ENCODE measurements at places on chromosomes 12 and 14.

GRCh38 chr14:70086685-70087379, 101.9 kb downstream of the SLC8A3 start:
- no peak for DNase-seq

- DNase-seq: no peak
Measured at GRCh38 chr12:54300225-54300731, 537 bp downstream of the NFE2 start.

GRCh38 chr12:85363382-85364190, 83.6 kb downstream of the ALX1 start:
- no peak for DNase-seq

DNA sequence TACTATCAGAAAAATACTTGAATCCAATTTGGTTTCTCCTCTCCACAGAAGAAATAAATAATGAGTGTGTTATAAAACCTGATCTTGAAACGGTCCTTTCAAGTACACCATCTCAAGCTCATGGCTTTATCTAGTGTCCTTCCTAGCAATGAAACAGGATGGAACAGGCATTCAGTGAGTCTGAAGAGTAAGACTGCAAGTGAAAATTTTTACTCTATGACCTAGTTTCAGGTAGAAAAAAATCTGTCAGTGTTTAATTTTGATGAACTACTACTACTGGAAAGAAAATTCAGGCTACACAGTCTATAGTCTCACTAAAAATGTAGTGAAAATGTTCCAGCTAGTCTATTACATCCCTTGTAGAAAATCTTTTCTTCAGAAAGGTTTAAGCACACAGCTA, 7.7 kb downstream of the CBX5 start:
- DNase-seq: no peak

DNA sequence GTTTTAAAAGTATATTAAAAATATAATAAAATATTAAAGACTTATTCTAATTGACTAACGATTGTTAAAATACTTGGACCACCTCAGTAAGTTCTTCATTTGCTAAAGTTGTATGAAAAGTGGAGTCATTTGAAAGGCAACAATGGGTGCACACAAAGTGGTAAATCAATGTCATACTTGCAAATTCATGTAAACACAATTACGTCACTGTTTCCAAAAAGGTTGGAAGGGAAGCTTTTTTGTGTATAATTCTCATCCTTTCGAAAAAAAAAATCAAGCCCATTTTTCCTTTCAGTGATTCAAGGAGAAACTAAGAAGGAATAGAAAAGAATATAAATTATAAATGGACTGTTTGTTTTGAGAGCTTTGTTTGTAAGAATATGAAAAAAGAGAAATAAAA, 166.2 kb downstream of the PIK3C2G start:
- DNase-seq: no peak

Measured in epithelial cell of proximal tubule (primary cell).